ENCODE measurements at places on chromosomes 5 and 9.

GRCh38 chr9:116350213-116350612, 196.6 kb downstream of the PAPPA start:
- no peak for DNase-seq

DNA sequence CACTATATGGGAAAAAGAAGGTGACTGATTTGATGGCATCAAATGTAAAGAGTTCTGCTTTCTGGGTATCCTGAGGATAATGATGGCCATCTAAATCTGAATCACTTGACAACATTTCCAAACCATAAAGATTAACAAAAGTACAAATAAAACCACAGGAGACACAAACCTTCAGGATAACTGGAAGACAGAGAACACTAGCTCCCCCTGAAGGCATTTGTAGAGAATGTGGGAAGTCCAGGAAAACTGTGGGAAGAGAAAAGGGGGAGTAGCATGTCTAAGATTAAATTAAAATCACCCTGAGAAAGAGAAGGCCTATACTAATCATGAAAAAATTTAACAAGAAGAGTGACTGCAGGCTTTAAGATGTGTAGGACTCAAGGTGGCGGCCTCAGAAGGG, 116.2 kb downstream of the PRELID2 start:
- no peak for DNase-seq

- no peak for DNase-seq
These were observed 69.5 kb upstream of the HSPB3 start for GRCh38 chr5:54385994-54386393.

- no peak for DNase-seq
These were observed 16.8 kb downstream of the PIP5K1B start for GRCh38 chr9:68721666-68722330.

DNA sequence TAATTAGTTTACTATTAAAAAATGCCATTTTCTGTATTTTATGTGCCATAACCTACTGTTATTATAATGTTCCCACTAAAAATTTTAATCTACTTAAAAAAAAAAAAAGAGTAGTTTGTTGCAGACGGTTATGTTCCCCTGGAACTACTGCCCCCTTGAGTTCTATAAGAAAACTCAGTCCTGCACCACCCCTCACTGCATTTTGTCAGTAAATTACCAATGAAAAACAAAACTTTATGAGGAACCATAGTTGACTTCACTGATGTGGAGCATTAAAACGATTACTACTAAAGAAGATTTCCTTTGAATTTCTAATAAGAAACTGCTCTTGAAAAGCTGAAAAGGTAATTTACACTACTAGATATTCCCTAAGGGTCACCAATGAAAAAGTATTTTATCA, 288.7 kb downstream of the FBXL17 start:
- DNase-seq, result no peak

DNA sequence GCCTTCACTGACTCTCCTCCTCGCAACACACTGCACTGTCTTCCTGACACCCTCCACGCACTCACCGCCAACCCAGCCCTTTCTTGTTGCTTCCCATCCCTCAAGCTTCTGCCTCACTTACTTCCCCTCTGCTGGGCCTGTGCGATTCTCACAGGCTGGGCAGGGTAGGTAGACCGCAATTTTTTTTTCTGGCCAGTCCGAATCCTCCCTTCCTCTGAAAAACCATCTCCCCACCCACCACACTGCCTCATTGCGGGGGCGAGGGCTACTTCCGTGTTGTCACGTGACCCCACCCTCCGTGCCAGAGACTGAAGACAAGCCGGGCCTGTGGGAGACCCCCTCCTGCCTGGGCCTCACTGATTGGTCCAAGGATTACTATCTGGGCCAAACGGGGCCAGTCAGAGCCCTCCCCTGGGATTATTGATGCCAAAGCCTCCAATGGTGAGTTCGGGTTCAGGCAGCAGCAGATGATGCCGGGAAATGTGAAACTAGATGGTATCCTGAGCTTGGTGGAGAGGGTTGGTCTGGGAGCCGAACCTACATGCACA, 73.1 kb downstream of the STK10 start:
- no peak for DNase-seq

GRCh38 chr9:87431837-87432236, 65.8 kb upstream of the DAPK1 start:
- DNase-seq, result no peak

- no peak for DNase-seq
These were observed 19.4 kb downstream of the OR2Y1 start for GRCh38 chr5:180720486-180720885.

GRCh38 chr5:155773680-155774079, 553.3 kb upstream of the SGCD start:
- DNase-seq, result no peak

DNA sequence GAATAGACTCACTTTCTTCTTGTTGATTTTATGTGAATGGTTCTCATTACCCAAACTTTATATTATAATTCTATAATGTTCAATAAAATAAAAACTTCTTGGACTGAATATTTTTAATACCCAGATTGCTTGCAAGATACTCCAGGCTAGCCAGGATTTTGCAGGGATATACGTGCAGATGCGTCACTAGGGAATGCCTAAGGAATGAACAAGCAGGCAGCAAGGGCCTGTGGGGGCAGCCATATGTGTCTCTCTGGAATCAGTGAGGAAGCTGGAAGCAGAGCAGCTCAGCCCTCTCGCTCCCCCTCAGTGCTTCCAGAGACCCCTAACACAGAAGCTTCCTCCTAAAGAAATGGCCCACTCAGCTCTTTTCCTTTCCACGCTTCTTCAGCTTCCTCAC, 457.4 kb downstream of the CCDC171 start:
- no peak for DNase-seq

- DNase-seq, result no peak
These were observed 56.2 kb downstream of the CTNNA1 start for GRCh38 chr5:138809391-138809790.

DNA sequence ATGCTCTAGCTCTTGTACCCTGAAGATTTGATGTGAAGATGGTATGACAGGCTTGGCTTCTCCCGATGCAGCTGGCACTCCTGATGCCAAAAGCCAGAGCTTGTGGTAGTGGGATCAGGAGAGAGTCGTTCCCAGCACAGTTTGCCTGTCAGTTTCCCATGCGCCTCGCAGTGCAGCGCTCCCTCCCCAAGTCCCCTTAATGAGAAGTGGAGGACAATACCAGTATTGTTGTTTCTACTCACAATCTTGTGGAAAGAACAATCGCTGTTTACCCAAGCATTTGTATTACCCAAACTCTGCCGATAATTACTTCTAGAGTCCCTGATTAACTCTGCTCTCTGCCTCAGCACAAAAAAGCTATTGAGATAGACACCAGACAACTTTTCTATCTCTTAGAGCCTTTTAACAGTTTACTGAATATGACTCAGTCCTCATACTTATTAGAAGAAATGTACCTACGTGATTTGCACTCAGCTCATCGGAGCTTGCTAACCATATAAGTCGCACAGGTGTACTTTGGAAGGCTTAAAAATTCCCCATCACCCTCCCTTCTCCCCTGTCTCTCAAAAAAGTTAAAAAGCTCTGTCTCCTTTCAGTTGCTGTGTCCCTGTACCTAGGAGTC, 283.2 kb upstream of the TMEM161B start:
- DNase-seq, result no peak

- DNase-seq, result no peak
These were observed 317.3 kb downstream of the GADD45G start for GRCh38 chr9:89922099-89922498.

DNA sequence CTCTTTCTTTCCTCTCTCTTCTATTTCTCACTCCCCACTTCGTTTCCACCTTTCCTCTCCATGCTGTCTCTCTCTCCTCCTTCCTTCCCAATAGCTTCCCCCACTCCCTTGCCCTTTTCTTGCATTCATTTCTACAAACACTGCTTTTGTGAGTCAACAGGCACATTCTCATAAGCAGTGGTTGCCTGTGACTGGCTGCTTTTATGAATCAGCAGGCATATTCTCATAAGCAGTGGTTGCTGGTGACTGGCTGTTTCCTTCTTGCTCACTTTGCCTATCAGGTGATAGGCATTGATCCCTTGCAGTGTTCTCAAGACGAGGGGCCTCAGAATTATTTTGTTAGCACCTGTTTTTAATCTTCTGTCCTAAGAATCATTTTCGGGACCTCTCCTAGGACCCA, 116.1 kb upstream of the ACTBL2 start:
- peak; percentile 11 for DNase-seq

- no peak for DNase-seq
These were observed 44.9 kb downstream of the APBA1 start for GRCh38 chr9:69627281-69627680.

- DNase-seq, result no peak
These were observed 530.9 kb upstream of the TYRP1 start for GRCh38 chr9:12162181-12162815.

DNA sequence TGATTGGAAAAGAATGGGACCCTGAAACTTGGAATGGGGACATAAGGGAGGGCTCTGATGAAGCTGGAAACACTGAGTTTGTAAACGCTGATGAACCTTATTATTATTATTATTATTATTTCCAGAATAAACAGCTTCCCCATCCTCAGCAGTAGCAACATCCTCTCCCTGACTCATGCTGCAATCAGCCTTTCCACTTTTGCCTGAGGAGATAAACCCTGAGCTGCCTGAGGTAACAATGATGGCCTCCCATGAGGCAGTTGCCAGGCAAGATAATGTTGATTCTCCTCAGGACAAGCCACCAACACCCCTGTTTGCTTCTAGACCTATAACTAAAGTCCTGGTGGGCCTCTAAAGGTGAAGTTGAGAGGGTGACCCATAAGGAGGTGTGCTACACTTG, 139.2 kb upstream of the ATP10B start:
- no peak for DNase-seq

DNA sequence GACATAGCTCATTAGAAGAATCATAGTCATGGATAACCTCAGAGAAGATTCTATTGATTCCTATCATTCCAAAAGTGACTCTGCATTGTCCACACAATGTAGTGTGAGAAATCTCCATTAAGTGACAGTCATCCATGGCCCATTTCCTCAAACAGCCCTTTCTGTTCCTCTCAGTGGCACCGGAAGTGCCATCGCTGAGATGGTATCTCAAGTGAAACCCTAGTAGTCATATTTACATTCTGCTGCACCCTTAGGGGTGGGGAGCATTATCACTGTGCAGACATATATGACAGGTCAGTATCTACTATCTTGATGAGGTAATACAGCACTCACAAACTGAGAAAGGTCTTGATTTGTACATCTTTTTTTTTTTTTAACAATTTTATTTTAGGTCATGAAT, 55.4 kb upstream of the MIER3 start:
- DNase-seq, result no peak

GRCh38 chr5:18113721-18114120, 479.5 kb downstream of the TAF11L14 start:
- no peak for DNase-seq

- DNase-seq, result peak; percentile 45
These were observed 4.8 kb downstream of the IRF1 start for GRCh38 chr5:132485641-132486317.

- peak; percentile 82 for DNase-seq
These were observed 9.7 kb downstream of the SLC12A7 start for GRCh38 chr5:1101961-1102713.
